ENCODE measurements at places on chromosomes 7 and 10.

DNA sequence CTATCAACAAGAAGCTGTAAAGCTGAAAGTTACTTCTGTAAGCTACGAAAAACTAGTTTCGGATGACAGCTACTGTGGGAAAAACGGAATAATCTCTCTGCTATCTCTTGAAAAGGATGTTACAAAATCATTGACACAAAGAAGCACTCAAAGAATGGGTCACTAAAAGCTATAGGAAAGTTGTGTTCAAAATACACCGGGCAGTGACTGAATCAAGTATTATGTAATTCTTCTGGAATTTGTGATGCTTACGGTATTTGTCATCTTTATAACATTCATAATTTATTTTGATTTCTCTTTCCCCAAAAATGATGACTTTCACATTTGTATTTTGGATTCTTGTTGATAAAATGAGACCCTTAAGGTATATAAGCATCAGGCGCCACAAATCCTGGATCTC is 112.1 kb upstream of the KLF6 start:
- DNase-seq = no peak

- no peak for DNase-seq
Observed at GRCh38 chr10:123257904-123258456, 103.8 kb downstream of the BUB3 start.

- no peak for DNase-seq
Observed at GRCh38 chr7:97016381-97017191, 8.0 kb downstream of the DLX5 start.

DNA sequence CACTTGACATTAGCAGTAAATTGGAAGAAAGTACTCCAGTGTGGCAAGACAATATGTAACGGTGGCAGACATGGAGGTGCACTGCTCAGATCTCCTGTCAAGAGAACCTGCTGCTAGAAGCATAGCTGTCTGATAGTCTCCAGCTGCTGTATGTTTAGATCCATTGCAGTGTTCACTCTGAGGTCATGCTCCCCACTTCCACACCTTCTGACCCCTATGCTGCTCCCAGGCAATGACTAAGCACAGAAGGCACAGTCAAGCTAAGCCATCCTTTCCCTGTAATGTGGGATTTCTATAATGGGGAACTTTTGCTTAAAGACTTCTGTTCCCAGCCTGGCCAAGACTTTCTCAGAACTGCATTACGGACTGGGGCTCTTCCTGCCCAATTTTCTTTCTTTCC is 315.8 kb downstream of the HPSE2 start:
- DNase-seq = no peak

DNA sequence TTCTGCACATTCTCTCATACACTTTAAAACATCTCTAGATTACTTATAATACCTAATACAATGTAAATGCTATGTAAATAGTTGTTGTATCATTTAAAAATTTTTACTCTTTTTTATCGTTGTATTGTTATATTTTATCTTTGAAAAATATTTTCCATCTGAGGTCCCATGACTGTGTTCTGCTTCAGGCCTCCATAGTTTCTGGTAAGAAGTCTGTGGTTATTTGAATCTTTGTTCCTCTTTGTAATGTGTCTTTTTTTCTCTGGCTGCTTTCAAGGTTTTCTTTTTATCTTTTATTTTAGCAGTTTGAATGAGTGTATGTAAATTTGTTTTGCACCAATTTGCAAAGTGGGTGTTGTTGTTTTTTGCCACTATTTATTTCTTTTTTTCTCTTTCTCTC is 263.1 kb downstream of the RPS24 start:
- DNase-seq = no peak

DNA sequence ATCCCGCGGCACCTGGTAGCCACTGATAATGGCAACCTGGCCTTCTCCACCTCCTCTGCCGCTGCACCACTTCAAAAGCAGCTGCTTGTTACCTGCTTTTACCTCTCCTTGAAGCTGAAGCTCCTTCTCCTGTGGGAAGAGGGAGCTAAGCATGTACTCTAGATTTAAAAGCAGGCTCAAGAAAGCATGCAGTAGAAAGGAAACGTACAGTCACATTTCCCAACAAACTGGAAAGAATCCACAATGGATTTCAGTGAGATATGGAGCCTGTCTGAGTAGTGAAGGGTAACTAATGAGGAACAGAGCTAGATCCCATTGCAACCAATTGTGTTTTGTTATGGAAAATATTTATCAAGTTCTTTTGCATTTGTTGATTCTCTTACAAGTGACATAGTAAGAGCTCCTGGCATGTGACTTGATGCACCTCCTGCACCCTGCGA is 457.4 kb upstream of the GALNT17 start:
- DNase-seq = no peak

DNA sequence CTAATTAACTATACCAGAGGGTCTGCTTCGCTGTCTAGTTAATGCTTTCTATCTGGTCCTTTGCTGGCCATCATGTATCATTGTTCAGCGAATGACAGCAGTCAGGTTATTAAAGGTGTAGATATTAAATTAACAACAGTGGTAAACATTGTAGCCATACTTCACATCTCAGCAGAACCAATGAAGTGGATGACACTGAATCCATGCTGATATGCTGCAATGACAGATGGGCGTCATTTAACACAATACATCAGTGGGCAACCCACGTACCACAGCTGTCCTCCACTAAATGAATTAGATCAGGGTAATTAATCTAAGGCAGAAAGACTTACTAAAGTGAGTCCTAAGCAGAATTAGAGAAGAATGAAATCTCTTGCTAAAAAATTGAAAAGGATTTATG is 767.2 kb downstream of the NXPH1 start:
- no peak for DNase-seq

DNA sequence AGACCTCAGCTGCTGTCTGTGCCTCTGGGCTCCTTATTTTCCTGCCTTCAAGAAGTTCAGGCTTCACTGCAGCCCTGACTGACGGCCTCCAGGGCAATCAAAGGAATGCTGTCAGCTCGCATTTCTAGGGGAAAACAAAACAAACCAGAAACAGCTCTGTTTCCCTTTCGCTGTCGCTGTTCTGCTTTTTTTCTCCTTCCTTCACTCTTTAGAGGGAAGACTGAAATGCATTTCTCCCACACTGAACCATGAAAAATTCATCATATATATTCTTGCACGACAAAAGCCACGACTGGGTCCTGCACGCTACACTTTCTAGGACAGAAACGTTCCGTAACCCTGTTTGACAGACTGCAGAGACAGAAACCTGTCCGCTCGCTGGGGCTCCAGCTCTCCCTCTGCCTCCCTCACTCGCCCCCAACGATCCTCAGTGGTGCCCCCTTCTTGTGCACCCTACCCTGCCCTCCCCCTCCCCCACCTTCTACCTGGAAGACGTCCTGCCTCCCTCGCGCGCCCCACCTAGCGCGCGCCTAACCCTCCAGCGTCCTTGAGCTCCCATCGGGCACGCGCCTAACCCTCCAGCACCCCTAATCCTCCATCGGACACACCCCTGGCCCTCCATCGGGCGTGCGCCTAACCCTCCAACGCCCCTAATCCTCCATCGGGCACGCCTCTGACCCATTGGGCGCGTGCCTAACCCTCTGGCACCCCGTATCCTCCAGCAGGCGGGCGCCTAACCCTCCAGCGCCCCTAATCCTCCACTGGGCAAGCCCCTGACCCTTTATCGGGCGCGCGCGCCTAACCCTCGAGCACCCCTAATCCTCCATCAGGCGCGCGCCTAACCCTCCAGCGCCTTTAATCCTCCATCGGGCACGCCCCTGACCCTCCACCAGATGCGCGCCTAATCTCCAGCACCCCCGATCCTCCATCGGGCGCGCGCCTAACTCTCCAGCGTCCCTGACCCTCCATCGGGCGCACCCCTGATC is 37.1 kb downstream of the SVOPL start:
- DNase-seq = no peak

- DNase-seq = no peak
Observed at GRCh38 chr7:66626331-66626934, 2.2 kb upstream of the KCTD7 start.

DNA sequence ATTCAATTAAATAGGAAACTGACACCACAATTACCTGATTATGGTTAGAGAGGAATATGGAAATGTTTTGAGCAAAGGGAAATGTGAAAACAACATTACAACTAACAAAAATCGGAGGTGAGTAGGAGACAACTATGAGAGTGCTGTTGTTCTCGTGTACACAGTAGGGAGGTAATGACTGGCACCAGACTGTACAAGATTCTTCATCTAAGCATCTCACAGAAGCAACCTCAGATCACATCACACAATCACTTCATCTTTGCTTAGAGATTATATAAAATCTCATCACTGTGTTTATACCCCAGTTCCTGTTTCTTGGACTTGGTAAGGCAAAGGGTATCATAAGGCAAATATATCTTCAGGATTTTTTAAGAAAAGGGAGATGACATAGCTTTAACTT is 14.9 kb downstream of the ABLIM1 start:
- DNase-seq = no peak

DNA sequence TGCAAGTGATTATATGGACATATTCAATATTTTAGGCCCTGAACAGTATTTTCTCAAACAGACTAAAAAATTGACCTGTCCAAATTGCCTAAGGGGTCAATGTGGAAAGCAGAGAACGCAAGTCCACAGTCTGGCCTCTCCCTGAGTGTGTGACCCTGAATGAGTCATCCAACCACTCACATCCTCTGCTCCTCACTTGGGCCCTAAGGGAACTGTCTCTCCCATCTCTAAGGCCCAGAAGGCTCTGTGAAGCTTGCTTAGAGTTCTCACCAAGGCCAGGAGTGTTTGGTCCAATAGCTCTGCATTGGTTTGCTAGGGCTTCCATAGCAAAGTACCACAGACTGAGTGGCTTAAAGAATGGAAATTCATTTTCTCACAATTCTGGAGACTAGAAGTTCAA is 155.1 kb downstream of the LSM5 start:
- no peak for DNase-seq

- no peak for DNase-seq
Observed at GRCh38 chr7:107828540-107828939, 25.5 kb upstream of the SLC26A3 start.

GRCh38 chr10:86632009-86632800 is 22.1 kb upstream of the OPN4 start:
- DNase-seq = no peak

GRCh38 chr7:117262546-117262945 is 60.3 kb downstream of the WNT2 start:
- no peak for DNase-seq

DNA sequence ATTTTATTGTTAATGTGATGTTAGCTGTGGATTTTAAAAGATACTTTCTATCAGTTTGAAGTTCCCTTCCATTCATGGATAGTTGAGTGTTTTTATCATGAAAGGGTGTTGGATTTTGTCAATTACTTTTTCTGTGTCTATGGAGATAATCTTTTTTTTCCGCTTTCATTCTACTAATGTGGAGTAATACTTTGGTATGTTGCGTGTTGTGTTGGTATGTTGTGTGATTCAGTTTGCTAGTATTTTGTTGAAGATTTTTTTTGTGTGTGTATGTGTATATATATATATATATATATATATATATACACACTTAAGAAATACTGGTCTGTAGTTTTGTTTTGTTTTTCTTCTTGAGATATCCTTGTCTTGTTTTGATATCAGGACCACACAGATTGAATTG is 100.3 kb downstream of the CCSER2 start:
- no peak for DNase-seq

DNA sequence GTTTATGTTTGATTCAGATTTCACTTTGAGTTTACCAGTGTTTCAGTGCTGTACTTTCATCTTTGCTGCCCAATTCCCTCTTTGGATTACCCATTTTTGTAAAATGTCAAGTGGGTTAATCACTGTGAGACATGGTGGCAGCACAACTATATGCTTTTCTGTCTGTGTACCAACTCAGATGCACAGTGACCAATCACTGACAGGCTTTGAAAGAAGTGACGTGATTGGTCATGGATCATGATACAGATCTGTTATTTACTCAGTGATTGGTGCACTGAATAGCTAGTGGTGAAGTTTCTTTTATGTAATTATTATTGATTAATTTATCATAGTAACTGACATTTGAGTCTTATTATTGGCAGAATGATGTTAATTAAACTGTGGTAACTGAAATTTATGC is 126.9 kb downstream of the SDK1 start:
- no peak for DNase-seq

- no peak for DNase-seq
Observed at GRCh38 chr7:1781369-1781768, 111.3 kb downstream of the ELFN1 start.

- no peak for DNase-seq
Observed at GRCh38 chr10:7689591-7689990, 13.5 kb upstream of the ITIH2 start.

DNA sequence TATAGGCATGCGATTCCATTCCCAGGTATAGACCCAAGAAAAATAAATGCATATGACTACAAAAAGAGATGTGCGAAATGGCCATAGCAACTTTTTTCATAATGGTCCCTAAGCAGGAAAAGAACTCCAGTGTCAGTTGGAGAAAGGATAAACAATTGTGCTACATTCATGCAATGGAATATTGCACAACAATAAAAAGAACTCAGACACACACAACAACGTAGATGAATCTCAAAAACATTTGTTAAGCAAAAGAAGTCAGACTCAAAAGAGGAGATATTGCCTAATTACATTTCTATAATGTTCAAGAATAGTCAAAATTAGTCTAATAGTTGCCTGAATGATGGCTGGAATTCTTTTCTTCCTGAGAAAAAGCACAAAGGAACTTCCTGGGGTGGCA is 141.1 kb upstream of the GLI3 start:
- DNase-seq = no peak

GRCh38 chr7:96414931-96415292 is 93.0 kb upstream of the SLC25A13 start:
- DNase-seq = peak; percentile 35

GRCh38 chr10:111079241-111079760 is 2.5 kb downstream of the ADRA2A start:
- no peak for DNase-seq

DNA sequence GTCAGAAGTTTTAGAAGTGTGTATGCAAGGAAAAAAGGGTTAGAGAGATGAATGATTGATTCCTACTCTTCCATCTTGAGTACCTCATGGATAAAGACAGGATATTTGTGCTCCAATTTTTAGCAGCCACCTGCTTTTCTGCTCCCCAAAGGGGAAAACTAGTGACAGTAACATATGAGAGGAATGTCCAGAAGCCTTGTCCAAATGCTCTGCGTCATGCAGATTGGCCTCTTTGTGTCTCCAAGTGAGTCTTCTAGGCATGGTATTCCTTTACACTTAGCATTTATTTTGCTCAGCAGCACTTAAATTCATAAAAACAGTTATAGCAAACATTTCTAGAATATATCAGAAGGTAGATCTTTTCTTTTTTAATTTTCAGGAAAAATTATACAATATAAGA is 306.8 kb downstream of the CNTNAP2 start:
- no peak for DNase-seq

GRCh38 chr7:45898222-45898621 is 9.9 kb downstream of the IGFBP1 start:
- DNase-seq = no peak
